ENCODE measurements at places on chromosomes 1 and 21.
A peak's percentile ranks its signal among the peaks of the same experiment; 100 is the strongest.

DNA sequence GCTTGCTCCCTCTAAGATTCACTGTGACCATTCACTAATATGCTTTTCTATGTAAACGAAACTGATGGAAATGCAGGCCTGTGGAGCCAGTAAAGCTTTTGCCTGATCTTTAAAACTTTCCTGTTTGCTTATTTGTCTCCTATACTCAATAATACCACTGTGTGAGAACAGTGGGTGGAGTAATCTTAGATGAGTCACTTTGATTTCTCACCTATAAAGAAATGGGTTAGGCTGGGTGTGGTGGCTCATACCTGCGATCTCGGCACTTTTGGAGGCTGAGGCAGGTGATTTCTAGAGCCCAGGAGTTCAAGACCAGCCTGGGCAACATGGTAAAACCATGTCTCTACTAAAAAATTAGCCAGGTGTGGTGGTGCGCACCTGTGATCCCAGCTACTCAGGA is 70.8 kb downstream of the RWDD3 start:
- no peak for DNase-seq

- DNase-seq, result no peak
Measured at GRCh38 chr1:226002667-226003501, 3.7 kb upstream of the SDE2 start.

DNA sequence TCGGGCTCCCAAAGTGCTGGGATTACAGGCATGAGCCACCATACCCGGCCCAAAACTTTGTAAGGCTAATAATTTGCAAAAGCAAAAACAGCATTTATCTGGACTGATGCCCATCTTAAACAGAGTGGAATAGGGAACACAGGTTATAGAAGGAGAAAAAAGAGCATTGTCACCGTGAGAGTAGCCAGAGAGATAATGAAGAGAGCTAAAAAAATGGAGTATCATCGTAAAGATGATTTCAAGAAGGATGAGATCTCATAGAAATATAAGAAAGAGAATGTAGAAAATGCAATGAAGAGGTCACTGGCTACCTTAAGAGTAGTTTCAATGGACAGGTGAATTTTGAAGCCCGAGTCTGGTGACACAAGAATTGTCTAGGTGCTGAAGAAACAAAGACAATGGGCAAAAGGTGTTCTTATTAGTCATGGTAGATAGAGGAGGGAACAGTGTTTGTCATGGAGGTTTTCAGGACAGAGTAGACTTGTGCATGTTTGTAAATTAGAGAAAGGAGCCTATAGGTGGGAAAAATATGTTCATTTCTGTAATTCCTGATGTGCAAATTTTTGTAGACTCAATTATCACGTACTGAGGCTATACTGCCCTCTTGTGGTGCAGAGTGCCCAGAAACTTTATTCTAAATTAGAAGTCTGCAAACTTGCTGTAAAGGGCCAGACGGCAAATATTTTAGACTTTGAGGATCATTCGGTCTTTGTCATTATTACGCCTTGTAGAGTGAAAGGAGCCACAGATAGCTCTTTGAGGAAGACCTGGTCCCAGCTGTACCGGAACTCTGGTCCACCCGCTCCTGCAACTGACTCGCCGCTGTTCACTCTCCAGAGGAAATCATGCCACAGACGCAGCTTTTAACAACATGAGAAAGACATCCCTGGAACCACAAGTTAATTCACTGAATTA is 8.1 kb upstream of the TMEM183A start:
- DNase-seq, result no peak

DNA sequence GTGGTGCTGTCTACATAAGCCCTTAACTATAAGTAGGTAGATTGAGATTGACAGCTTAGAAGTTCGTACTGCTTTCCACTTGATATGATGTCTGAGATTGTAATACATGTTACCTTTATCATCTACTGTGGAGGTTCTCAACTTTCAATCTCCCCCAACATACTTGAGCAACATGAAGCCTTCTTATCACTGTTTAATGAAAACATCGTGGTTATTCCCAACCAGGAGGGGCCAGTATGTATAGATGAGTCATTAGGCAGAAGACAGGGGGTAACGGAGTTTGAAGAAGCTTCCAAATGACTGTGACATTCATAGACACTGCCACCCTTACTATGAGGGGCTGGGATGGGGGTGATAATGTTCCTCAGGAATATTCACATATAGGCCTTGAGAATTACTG is 36.0 kb downstream of the CENPF start:
- DNase-seq, result no peak

DNA sequence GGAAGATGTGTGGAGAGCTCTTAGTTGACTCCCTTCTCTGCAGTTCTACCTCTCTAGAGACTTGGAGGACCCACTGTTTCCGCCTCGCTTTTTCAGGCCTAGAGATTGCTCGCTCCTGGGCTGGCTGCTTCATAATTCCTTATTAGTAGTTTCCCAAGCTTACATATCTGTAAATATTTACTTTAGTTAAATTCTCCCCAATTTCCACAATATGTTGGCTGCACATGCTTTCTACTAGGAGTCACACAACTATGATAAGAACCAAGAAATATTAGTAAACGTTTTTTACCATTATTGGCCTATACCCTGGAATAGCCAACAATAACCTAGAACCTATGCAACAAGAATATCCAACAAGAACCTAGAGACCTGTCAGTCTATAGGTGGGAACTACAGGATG is 129.0 kb upstream of the RUNX1 start:
- no peak for DNase-seq

DNA sequence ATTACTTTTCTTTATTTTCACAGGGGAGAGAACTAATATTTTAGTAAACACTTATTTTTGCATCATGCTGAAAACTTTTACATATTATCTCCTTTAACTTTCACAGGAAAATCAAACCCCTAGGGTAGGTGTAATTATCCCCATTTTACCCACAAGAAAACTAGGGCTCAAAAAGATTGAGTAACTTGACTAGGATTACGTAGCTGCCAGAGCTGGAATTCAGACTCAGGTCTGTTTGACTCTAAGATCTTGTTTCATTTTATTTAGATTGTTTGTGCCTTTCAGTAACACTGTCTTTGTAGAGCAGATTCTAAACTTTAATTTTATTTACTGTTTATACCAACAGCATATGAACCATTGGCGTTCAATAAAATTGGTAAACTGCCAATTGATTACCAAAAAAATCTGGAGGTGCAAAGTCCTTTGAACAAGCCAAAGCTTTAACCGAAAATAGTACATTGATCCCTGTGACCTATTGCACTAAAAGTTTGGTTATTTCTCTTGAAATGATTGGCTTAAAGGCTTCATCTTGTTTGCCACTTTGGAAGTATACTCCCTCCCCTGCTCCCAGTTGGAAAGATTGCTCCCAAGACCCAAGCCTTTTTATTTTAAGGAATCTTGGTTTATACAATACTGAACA is 71.0 kb upstream of the WDR26 start:
- no peak for DNase-seq

GRCh38 chr1:66119148-66119547 is 326.5 kb downstream of the PDE4B start:
- no peak for DNase-seq

- DNase-seq, result no peak
Measured at GRCh38 chr1:89590341-89591080, 42.4 kb upstream of the LRRC8C start.

- no peak for DNase-seq
Measured at GRCh38 chr1:55828044-55828443, 612.9 kb upstream of the USP24 start.

- no peak for DNase-seq
Measured at GRCh38 chr1:7186382-7187111, 401.3 kb downstream of the CAMTA1 start.

GRCh38 chr1:232271991-232272589 is 357.8 kb downstream of the SIPA1L2 start:
- no peak for DNase-seq

GRCh38 chr1:38029685-38030511 is 16.7 kb downstream of the POU3F1 start:
- no peak for DNase-seq

DNA sequence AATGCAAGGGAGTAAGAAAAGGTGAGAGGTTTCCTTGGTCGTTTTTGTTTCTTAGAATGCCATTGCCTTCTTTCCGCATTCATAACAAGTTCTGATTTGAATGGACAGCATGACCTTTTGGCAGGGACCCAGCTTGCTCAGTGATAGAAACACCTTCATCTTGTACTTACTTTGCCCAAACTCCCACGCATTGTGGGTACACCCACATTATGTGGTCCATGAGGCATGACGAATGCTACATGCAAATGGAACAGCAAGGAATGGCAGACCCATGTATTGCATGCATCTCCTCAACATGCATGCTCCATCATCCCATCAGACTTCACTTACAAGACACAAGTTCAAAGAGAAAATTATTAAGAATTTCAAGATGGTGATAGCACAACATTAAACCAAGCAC is 102.8 kb downstream of the CDC7 start:
- no peak for DNase-seq

- no peak for DNase-seq
Measured at GRCh38 chr1:87093286-87093685, 178.9 kb downstream of the HS2ST1 start.

GRCh38 chr1:68112835-68113243 is 62.4 kb upstream of the DIRAS3 start:
- DNase-seq, result peak; percentile 48

DNA sequence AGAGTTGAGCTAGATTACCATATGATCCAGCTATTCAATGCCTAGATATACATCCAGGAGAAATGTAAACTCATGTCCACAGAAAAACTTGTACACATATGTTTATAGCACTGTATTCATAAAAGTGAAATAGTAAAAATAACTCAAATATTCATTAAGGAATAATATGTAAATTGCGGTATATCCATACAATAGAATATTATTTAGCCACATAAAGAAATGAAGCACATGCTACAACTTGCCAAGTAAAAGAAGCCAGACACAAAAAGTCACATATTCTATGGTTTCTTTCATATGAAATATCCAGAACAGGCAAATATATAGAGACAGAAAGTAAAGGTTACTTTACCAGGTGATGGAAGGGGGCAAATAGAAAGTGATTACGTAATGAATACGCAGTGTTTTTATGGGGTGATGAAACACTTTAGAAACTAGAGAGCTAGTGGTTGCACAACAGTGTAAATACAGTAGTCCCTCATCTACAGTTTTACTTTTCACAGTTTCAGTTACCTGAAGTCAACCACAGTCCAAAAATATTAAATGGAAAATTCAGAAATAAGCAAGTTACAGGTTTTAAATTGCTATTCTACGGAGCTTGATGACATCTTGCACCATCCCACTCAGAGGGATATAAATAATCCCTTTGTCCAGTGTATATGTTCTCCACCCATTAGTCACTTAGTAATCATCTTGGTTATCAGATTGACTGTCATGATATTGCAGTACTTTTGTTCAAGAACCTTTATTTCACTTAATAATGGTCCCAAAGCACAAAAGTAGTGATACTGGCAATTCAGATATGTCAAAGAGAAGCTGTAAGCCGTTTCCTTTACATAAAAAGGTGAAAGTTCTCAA is 62.3 kb downstream of the ZNF644 start:
- no peak for DNase-seq

All from hippocampal formation (tissue), 2 donors.